Upper lobe of left lung (tissue), 6 donors: ENCODE measurements at places on chromosomes 13 and 19. TPM values are rescaled to one million over a fixed set of nuclear protein-coding genes. Genes with fewer than 3 reads are reported as not detected.

Gene ZNF792
- 14.5 TPM for total RNA-seq

Gene CALR3
- not detected for total RNA-seq

Gene CACNG6
- total RNA-seq = not detected

Gene FXYD5
- total RNA-seq = 40.4 TPM

- no peak for DNase-seq
- H3K36me3 ChIP-seq = no peaks in the 10 kb centered on the region
- peak overlapping the region; percentile 43 for H3K4me3 ChIP-seq
- no peak overlapping the region for H3K27ac ChIP-seq
- H3K4me1 ChIP-seq = peaks cover 10% of the 10 kb centered on the region
- H3K27me3 ChIP-seq = no peaks in the 10 kb centered on the region
Measured at GRCh38 chr13:95403349-95404140, 102.3 kb upstream of the ABCC4 start.

DNA sequence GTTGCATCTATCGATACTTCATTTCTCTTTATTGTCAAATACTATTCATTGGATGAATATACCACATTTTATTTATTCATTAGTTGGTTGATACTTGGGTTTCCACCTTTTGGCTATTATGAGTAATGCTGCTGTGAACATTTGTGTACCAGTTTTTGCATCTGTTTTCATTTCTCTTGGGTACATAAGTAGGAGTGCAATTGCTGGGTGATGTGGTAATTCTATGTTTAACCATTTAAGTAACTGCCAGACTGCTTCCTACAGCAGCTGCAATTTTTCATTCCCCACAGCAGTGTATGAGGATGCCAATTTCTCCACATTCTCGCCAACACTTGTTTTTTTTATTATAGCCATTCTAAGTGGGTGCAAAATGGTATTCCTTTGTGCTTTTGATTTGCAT, 2.6 kb downstream of the KCNJ14 start:
- H3K27ac ChIP-seq = no peak overlapping the region
- peaks cover 39% of the 10 kb centered on the region for H3K36me3 ChIP-seq
- no peaks in the 10 kb centered on the region for H3K4me1 ChIP-seq
- no peaks in the 10 kb centered on the region for H3K27me3 ChIP-seq

DNA sequence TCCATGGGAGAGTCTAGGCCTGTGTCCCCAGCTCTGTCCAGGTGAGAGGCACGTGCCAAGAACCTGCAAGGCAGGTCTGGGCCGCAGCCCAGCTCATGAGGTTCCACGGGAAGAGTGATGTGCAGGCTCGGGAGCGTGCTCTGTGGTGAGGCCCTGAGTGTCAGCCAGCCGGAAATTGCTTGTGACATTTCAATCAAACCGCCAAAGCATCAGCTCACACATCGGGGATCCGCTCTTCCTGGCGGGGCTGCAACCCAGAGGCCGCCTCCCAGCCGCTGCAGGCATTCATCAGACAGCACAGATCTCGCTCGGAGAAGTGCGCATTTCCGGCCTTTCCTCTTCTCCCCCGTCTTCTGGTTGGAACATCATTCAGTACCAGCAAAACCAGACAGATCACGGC, 109.3 kb downstream of the KDM4B start:
- H3K4me1 ChIP-seq = no peaks in the 10 kb centered on the region
- H3K4me3 ChIP-seq = no peak overlapping the region
- no peak for DNase-seq
- no peak overlapping the region for H3K27ac ChIP-seq
- H3K36me3 ChIP-seq = peaks cover 53% of the 10 kb centered on the region
- no peaks in the 10 kb centered on the region for H3K27me3 ChIP-seq

DNA sequence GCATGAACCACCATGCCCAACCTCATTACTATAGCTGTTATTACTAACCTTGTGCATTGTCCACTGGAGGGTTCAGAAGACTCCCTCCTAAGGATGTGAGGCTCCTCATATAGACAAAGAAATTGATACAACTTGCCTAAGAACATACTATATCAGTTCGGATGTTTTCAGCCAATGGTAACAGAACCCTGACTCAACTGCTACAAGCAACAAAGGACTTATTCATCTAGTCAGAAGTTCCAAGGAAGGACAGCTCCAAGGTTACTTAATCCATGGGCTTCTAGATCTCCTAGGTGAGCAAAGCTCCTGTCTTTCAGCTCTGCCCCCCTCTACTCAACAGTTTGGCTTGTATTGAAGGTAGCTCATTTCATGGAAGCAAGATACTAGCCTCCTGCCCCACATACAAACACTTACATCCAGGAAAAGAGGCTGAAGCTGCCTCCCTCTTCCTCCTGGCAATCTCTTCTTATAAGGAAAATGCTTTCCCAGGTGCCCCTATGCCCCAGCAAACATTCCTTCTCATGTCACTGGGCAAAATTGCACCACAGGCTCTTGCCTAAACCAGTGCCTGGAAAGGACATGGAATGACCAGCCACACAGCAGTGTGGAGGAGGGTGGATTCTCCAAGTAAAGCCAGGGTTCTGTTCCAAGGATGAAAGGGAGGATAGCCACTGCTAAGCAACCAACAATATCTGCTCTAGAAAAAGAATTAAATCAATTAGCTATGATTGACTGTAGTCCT, 497.8 kb downstream of the FOXO1 start:
- no peaks in the 10 kb centered on the region for H3K4me1 ChIP-seq
- H3K27me3 ChIP-seq = no peaks in the 10 kb centered on the region
- no peak overlapping the region for H3K27ac ChIP-seq
- no peak for DNase-seq

- H3K4me3 ChIP-seq = no peak overlapping the region
- H3K27ac ChIP-seq = no peak overlapping the region
- H3K27me3 ChIP-seq = no peaks in the 10 kb centered on the region
- H3K36me3 ChIP-seq = no peaks in the 10 kb centered on the region
- H3K4me1 ChIP-seq = peaks cover 11% of the 10 kb centered on the region
- DNase-seq = no peak
Measured at GRCh38 chr19:54186351-54186750, 3.0 kb downstream of the MBOAT7 start.

DNA sequence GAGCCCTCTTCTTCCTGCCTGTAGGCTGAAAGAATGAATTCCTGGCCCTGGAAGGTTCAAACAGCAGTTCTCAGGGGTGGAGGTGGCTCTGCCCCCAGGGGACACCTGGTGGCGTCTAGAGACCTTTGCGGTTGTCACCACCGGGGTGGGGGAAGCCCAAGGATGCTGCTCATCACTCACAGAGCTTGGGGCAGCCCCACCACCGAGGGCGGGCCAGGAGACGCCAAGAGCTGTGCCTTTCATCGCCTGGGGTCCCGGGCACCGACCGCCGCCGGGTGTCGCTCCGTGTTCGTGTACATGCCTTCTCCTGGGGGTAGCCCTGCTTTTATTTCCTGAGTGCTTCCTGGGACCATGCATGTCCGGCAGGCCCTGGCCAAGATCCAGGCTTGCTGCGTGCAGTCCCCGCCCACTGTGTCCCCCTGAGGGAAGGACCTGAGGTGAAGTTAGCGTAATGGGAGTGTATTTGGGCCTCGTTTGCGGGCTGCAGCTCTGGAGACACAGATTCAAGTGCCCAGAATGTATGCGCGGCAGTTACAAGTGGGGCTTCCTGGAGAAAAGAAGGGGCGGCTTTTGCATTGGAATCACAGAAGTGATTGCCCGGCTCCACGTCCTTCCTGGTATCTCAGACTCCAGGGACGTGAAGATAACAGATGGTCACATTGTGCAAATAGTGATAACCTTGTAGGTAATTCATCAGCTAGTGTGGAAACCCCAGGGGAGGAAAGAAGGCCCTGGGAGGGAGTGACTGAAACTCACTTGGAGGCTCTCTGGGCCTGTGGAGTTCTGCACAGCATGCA, 7.8 kb downstream of the DOT1L start:
- H3K36me3 ChIP-seq = no peaks in the 10 kb centered on the region
- H3K4me3 ChIP-seq = no peak overlapping the region

GRCh38 chr13:45879666-45880065, 28.1 kb upstream of the SIAH3 start:
- H3K27me3 ChIP-seq = no peaks in the 10 kb centered on the region
- no peak overlapping the region for H3K27ac ChIP-seq
- H3K36me3 ChIP-seq = no peaks in the 10 kb centered on the region
- H3K4me1 ChIP-seq = no peaks in the 10 kb centered on the region
- no peak for DNase-seq

- no peak overlapping the region for H3K4me3 ChIP-seq
- no peak for DNase-seq
- H3K4me1 ChIP-seq = no peaks in the 10 kb centered on the region
- H3K36me3 ChIP-seq = no peaks in the 10 kb centered on the region
- no peak overlapping the region for H3K27ac ChIP-seq
Measured at GRCh38 chr13:111506125-111506524, 185.7 kb downstream of the TEX29 start.

DNA sequence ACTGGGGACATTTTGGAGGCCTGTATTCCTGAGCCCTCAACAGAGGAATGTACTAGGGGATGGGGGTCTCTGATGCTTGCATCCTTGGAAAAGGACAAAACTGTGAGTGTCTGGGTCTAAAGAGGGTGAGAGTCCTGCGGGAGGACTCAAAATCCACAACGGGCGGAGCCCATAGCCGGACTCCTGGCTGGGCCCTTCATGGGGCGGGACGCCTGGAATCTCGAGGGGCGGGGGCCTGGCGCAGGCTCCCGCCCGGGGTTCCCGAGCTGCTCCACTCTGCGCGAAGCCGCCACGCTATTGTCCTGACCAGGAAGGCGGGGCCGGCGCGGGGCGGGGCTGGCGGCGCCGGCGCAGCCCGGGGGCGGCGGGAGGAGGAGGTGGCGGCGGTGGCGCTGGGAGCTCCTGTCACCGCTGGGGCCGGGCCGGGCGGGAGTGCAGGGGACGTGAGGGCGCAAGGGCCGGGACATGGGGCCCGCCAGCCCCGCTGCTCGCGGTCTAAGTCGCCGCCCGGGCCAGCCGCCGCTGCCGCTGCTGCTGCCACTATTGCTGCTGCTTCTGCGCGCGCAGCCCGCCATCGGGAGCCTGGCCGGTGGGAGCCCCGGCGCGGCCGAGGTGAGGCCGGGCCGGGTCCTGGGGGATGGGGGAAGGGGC, at the start of gene APLP1:
TSS of gene APLP1 (plus strand) at position 403 of the 651 bp plus-strand sequence. CDS start at position 466, 63 bp downstream.
- peak; percentile 60 for DNase-seq
- peak within 1 kb of the TSS; percentile 59 for H3K4me3 ChIP-seq
- no peak within 1 kb of the TSS for H3K27ac ChIP-seq
- H3K4me1 ChIP-seq = peaks cover 21% of the 10 kb centered on the region

DNA sequence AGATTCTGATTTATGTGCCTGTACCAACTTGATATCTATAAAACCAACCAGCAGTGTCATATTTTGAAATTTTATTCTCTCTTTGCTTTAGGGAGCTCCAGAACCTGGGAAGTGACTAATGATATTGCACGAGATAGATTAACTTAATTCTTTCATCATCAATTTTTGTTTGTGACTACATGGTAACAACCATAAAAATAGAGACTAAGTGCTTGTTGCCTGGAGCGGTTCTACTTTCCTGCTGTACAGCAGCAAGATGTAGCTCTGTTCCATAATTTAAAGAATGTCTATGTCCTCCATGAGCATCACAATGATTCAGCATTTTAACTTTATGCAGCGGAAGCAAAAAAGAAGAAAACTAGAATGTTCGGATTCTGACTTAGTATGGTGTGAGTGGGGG, 275.6 kb downstream of the KLF5 start:
- H3K4me1 ChIP-seq = no peaks in the 10 kb centered on the region
- H3K36me3 ChIP-seq = no peaks in the 10 kb centered on the region
- no peak overlapping the region for H3K4me3 ChIP-seq
- H3K27ac ChIP-seq = no peak overlapping the region
- no peak for DNase-seq

DNA sequence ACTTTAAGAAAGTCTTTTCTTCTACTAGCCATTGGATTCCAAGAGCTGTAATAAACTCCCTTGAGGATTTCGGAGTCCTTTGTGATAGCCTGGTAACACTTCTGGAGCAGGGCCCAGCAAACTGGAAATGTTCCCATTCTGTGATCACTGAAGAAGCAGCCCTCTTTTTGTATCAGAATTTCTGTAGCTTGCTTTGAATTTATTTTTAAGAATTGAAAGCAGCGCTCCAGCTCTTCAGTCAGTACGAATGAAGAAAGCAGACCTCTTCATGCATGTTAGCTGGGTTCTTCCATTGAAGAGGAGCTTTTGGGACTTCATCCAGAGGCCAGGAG, 141.5 kb downstream of the AKAP11 start:
- no peak overlapping the region for H3K4me3 ChIP-seq
- no peaks in the 10 kb centered on the region for H3K27me3 ChIP-seq
- H3K27ac ChIP-seq = no peak overlapping the region
- no peak for DNase-seq
- H3K36me3 ChIP-seq = no peaks in the 10 kb centered on the region
- peaks cover 9% of the 10 kb centered on the region for H3K4me1 ChIP-seq

- peaks cover 20% of the 10 kb centered on the region for H3K27me3 ChIP-seq
- H3K27ac ChIP-seq = peak within 1 kb of the TSS; percentile 33
- H3K4me3 ChIP-seq = peak within 1 kb of the TSS; percentile 42
- DNase-seq = peak; percentile 90
- no peaks in the 10 kb centered on the region for H3K36me3 ChIP-seq
Measured at GRCh38 chr19:45667620-45668341, at the start of gene GIPR. Gene GIPR, plus strand, starts transcription at chr19:45668221. Its CDS starts 1,300 bp downstream, at chr19:45669521.

DNA sequence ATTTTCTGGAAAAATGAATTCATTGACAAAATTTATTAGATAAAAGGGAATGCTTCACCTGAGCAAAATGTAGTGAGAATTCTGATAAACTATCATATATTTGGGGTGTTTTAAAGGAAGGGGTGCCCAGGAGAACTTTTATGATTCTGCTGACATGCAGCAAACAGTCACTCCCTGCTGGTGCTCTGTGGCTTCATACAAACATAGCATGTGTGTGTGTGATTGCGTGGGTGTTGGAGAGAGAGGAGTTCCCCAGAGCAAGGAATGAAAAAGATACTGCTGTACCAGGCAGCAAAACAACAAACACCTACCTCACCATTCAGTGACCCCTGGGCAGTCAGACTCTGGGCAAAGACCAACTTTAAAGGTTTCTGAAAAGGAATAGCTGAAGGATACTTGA, 546.7 kb downstream of the RFC3 start:
- no peaks in the 10 kb centered on the region for H3K27me3 ChIP-seq
- H3K36me3 ChIP-seq = no peaks in the 10 kb centered on the region
- H3K4me3 ChIP-seq = no peak overlapping the region
- DNase-seq = no peak

GRCh38 chr19:4794971-4795370, 3.4 kb downstream of the FEM1A start:
- no peak overlapping the region for H3K4me3 ChIP-seq
- peaks cover 19% of the 10 kb centered on the region for H3K4me1 ChIP-seq
- DNase-seq = no peak
- H3K27me3 ChIP-seq = no peaks in the 10 kb centered on the region
- H3K27ac ChIP-seq = no peak overlapping the region

DNA sequence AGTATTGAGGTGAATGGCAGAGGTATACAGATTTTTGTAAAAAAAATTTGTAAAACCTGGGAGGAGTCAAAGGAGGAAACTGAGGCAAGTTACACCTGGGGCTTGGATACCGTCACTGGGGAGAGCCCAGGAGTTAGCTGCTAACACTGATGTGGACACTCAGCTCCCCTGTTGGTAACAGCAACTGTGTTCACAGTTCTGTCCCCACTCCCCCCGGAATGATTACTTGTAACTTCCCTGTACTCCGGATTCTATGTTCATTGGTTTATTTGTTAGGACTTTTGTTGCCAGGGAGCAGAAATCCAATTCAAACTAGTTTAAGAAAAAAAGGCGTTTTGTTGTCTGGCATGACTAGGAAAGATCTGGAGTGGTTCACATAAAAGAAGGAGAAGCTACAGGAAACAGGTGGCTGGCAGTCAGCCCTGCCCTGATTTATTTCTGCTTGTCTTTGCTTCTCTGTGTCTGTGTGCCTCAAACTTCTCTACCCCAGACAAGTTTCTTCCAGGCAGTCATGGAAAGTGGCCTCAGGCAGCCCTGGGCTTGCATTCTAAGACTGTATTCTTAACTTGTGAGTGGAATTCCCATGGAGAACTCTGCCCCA, 2.3 kb upstream of the GPR12 start:
- H3K27me3 ChIP-seq = no peaks in the 10 kb centered on the region
- no peak overlapping the region for H3K27ac ChIP-seq
- H3K36me3 ChIP-seq = no peaks in the 10 kb centered on the region
- peaks cover 7% of the 10 kb centered on the region for H3K4me1 ChIP-seq
- DNase-seq = no peak
